Epithelial cell of proximal tubule (primary cell): ENCODE measurements at places on chromosomes 11 and 22. TPM values are rescaled to one million over a fixed set of nuclear protein-coding genes. Genes with fewer than 3 reads are reported as not detected.

GRCh38 chr11:97290464-97291041 is 900.7 kb downstream of the JRKL start:
- no peak for DNase-seq

DNA sequence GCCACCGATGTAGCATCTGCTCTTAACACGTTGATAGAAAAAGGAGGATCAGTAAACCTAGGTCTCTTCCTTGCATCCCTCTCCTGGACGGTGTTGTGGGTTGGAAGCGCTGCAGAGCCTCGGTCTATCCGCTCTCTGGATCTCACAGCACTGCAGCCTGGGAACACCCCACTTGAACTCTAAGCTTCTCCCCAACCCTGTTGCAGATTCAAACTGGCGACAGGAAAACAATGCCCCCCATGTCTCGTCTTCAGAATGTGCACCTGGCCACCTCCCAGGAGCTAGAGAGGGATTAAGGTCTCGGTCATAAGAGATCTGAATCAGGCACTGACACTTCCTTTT is 454 bp downstream of the TMEM218 start:
- no peak for DNase-seq

- DNase-seq: no peak
Measured at GRCh38 chr11:72119198-72119597, 6.7 kb upstream of the ANAPC15 start.

GRCh38 chr22:35319244-35319985 is 19.7 kb downstream of the TOM1 start:
- no peak for DNase-seq

MPEG1 gene
- total RNA-seq: not detected in 2 replicates

- no peak for DNase-seq
Measured at GRCh38 chr11:65310736-65311135, 3.9 kb upstream of the CDC42EP2 start.

GRCh38 chr11:13206086-13206640 is 71.4 kb upstream of the BMAL1 start:
- no peak for DNase-seq
